ENCODE measurements at places on chromosomes 11 and 22. TPM values are rescaled to one million over a fixed set of nuclear protein-coding genes. Genes with fewer than 3 reads are reported as not detected.

GRCh38 chr22:45006964-45007390 lies 2.8 kb downstream of the PHF21B start:
- no peak for DNase-seq

DNA sequence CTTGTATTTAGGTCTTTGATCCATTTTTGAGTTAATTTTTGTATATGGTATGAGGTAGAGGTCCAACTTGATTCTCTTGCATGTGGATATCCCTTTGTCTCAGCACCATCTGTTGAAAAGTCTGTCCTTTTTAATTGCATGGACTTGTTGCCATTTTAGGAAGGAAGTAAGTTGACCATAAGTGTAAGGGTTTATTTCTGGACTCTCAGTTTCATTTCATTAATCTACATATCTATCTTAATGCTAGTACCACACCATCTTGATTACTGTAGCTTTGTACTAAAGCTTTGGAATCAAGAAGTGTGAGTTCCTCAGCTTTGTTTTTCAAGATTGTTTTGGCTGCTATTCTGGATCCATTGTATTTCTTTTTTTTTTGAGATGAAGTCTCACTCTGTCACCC lies 31.4 kb downstream of the CBL start:
- DNase-seq = no peak

DNA sequence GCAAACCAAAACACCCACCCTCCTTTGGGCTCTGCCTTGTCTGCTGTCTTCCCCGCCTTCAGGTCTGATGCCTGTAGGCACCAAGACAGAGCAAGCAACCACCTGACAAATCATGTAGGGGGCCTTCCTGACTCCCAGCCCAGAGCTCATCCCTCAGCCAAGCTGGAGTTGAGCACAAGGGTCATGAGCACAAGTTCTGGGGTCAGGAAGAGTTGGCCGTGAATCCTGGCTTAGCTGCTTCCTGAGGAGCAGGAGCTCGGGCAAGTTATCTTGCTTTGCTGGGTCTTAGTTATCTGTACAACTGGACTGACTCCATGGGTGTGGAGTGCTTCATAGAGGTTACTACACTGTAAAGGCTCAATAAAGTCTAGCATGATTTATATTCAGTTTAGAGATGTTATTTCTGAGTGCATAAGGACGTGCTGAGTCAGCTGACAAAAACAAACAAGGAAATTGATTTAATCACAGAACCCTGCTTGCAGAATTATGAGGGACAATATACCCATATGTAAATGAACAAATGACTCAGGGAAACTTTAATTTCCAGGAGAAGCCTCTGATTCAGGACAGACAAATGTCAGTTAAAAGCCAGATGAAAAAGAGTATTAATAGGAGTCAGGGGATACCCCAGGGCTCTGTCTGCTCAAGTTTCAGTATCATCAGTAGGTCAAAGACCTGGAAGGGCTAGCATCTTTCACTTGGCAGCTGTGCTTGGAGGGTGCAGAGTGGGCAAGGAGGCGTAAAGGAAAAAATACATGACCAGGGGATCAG lies 15.0 kb upstream of the APOA1 start:
- DNase-seq = no peak

GRCh38 chr11:69823641-69824265 lies 4.5 kb upstream of the FGF3 start:
- DNase-seq = no peak

TUBA8 gene
- total RNA-seq = 0.41 TPM

SPA17 gene
- total RNA-seq = 6.4 TPM
